ENCODE measurements at places on chromosomes 6 and 20.
A peak's percentile ranks its signal among the peaks of the same experiment; 100 is the strongest.

DNA sequence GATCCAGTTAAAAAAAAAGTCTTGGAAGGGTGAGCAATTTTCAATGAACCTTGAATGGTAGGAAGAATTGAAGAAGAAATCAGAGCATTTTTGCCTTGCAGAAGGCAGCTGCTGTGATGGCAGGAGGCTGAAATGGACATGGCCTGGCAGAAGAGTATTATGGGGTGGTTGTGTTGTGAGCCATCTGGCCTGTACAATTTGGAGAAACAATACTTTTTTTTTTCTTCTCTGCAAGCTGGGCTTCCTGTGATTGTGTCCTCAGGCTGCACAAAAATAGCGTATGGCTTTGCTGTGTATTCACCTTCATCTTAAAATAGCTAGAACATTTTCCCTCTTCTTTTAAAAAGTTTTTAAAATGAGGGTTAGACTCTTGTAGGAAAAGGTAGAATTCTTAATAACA is 21.4 kb downstream of the SYCP2L start:
- no peak for DNase-seq

DNA sequence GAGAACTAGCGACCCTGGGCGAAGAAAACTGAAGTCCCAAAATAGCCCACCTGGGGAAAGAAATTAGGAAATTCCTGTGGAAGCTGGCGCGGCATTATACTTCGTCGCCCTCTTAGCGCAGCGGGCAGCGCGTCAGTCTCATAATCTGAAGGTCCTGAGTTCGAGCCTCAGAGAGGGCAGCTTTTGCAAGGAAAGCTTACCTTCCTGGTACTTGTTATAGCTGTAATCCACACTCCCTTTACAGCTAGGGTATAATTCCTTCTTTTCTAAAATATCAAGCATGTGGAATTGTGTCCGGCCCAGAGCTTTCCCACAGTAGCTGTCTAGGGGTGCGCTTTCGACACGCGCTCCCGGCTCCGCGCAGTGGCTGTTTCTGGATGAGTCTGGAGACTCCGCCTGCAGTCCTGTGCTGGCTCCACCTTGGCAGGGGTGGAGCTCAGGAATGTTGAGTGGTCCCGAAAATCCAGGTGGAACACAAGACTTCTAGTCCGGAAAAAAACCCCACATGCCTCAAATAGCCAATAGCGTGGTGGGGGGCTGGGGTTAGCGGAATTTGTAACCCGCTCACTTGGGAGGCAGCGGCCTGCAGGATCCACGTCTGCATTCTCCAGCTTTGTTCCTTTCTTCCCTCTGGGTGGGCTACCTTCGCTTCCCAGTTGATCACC is 83.7 kb upstream of the ZNF322 start:
- DNase-seq, result peak; percentile 33

DNA sequence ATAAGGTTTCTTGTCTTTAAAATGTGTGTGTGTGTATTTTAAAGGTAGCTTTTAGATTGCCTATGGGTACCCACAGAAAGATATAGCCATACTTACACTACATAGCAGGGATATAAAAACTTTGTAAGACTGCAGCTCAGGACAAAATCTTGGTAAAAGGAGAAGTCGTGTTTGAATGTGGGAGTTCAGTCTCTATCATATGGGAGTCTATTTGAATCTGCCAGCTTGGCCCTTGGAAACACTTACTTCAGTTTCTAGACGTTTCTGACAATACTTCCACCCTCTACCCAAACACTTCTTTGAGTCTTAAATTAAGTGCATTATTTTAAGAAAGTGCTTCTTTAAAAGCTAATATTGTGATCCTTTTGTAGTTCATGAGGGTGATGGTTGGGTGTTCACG is 155.7 kb downstream of the CARMIL1 start:
- no peak for DNase-seq

DNA sequence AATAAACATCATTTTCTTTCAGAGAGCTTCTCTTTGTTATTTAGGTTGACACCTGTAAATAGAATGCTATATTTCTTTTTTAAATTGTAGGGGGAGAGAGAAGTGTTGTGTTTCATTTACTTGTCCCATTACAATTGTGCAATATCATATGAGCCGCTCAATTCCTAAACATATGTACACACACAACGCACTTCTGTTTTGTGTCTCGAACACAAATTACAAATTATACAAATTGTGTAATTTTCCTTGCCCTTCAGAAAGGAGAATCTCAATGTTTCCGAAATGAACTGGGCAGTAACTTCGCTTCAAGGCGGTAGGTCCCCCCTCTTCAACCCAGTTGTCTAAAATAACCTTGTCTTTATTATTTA is 2.6 kb upstream of the ABT1 start:
- DNase-seq, result no peak

DNA sequence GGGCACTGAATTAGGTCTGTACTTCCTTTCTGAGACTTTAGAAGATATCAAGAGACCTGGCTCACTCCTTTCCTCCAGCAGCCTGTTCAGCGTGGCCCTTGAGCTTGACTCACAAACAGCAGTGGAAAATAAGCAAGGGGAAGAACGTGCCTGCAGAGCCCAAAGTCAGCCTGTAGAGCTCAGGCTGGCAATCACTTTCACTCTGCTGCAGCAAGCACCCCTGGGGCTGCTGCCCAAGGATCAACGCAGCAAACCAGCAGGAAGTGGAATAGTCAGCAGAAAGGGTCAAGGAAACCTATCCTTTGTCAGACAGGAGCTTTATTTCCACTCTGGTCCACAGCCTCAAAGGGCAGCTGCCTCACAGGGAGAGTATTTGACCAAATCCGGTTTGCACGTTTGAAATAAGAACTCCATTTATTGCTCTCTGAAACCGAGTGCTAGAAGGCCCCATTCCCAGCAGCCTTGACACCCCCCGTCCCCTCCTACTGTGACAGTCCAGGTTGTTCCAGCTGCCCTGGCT is 77.4 kb downstream of the PRDM1 start:
- DNase-seq, result peak; percentile 28

GRCh38 chr6:13473768-13474165 is 13.6 kb downstream of the GFOD1 start:
- no peak for DNase-seq

GRCh38 chr6:15715060-15715459 is 52.2 kb upstream of the DTNBP1 start:
- DNase-seq, result no peak

- no peak for DNase-seq
These were observed 41.8 kb downstream of the CYP24A1 start for GRCh38 chr20:54131675-54132611.

DNA sequence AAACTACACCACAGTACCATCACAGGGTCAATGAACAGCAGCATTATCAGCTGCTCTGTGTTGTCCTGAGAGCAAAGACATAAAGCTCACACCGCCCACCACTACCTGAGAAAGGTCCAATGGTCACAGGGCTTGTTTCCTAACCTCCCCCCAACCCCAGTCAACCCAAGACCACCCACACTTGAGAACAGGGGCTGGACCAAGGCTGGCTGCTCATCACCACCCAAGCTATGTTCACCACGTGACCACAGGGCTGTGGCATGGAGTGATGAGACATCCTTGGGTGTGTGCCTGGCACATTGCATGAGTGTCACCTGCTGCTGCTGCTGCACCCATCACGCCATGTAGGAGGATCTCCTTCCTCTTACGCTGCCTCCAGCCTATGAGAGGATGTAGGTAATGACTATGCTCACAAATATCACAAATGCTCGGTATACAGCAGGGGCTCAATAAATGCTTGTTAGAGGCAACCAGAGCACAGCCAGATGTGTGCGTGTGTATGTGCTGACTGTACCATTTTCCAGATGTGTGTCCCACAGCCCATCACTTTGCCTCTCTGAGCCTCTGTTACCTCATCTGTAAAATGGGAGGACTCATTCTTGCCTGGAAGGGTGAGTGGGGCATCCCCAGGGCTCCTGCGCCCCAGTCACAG is 23.3 kb upstream of the SIRPA start:
- no peak for DNase-seq

DNA sequence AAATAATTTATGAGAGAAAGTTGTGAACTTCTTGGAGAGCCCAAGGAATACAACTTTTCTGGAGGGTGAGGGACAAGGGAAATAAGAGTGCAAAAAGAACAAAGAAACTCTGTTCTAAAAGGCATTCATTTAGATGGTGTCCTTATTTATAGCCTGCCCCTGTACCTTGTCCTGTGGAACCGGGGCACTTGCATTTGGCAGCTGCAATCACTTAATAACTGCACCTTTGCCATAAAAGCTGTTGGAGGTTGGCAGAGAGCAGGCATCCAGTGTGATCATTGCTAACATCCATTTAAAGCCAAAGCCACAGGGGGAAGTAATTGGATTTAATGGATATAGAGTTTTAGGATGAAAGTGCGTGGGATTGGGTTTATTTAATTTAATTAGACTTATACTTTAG is 50.8 kb upstream of the SGK1 start:
- DNase-seq, result no peak

GRCh38 chr20:37988306-37988954 is 44.8 kb downstream of the TTI1 start:
- DNase-seq, result no peak

GRCh38 chr6:75842732-75843131 is 93.7 kb downstream of the MYO6 start:
- DNase-seq, result no peak

GRCh38 chr6:166707045-166707444 is 80.0 kb upstream of the RPS6KA2 start:
- DNase-seq, result peak; percentile 76

- peak; percentile 33 for DNase-seq
These were observed 18.0 kb upstream of the SLCO4A1 start for GRCh38 chr20:62624325-62624690.

DNA sequence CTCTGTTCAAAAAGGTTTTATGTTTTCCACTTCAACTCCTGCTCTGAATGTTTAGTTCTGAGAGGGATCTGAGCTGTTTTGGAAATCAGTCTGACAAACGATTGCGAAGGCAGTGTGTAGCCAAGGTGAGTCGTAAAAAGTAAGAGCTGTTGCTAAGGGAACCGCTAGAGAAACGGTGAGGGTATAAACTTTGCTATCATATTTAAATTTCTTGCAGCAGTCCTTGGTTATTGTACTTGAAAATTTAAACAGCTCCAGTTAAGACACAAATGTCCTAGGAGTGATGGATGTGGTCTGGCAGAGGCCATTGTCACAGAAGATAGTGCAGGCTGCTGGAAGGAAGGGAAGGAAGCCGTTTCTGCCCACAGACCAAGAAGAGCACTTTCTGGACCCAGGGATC is 64.9 kb upstream of the CITED2 start:
- no peak for DNase-seq

- DNase-seq, result no peak
These were observed 73.0 kb downstream of the RREB1 start for GRCh38 chr6:7180751-7181150.

DNA sequence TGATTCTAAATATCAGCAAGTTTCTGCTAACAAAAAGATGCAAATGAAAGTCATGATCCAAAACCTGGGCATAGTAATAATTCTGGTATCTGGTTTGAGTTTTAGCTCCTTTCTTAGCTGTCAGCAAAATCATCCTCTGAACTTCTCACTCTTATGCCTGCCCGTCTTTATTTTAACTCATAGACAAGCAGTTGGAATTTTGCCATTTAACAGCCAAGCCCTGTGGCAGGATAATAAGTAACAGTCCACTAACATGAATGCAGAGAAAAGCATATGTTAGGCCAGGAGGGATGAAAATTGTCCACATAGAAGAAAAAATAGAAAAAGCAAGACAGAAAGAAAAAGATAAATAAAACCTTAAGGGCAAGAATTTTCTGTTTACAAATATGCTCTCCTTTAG is 170.0 kb upstream of the LAMA2 start:
- DNase-seq, result no peak

GRCh38 chr6:17458966-17459365 is 65.6 kb downstream of the CAP2 start:
- no peak for DNase-seq

DNA sequence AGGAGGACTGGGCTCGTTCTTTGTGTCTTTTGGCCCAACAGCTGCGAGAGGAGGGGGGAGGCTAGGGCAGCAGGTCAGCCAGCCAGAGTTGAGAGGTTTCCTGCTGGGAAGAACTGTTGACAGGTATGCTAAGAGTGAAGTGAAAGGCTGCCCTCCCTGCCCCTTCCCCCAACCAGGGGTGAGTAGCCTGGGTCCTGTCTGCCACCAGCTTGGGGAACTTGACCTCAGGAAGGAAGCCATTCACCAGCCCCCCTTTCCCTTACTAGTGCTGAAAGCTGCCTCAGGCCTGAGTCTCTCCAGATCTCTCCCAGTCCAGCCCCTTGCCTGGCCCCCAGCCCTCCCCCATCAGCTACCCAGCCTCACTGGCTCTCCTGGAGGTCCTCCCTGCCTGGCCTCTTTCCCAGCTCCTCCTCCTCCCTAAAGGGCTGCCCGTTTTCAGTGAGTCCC is 20.7 kb upstream of the ZNF76 start:
- peak; percentile 56 for DNase-seq

DNA sequence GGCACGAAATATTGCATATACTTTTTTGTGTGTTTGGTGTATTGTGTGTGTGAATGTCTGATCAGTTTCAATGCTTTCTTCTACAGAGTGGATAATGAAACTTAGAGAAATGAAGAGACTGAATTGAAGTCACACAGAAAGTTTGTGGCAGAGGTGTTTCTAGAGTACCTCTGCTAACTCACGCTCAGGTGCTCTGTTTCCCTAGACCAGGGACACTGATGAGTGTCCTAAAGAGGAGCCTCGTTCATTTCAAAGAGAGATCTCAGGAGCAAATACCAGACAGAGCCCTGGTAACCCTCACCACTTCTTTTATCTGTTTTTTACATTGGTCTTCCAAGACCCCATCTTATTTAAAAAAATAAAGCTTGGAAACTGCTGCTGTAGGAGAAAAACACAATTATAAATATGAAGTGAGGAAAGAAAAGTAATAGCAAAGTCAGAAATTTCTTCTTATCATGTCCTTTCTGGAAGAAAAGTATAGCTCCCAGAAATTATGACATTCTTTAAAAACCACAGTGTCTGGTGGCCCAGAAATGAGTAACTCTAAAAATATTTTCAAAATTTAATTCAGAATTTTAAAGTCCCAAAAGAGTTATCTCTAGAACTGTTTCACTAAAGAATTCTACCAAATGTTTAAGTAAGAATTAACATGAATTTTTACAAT is 720.6 kb downstream of the RFPL4B start:
- DNase-seq, result no peak

DNA sequence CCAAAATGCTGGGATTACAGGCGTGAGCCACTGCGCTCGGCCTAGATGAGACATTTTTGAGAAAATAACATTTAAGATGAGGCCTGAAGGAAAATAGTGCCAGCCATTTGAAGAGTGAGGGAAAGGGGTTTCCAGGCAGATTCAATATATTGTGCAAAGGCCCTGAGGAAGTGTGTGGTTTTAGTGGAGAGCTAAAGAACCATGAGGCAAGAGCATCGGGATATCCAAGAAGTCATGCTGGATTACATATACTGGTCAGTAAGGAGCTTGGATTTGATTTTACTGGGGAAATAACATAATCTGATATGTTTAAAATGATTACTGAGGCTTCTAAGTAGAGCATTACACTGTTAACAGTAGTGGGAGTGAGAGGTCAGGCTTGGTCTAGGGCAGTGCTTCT is 47.0 kb downstream of the CARMIL1 start:
- DNase-seq, result no peak

DNA sequence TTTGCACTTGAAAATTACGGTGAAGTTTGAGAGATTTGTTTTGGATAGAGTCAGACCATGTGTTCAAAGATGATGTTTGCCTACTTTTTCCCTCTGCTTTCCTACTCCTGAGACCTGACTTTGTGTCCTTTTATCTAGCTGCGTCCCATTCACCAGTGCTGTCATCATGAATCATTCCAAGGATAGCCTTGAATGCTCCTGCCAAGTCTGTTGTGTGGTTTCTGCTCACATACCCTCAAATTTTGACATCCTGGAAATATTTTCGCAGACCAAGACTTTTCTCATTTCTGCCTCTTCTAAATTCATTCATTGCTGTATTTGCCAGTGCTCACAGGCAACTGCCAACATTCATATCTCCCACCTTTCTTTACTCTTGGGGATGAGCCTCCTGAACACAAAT is 175.9 kb upstream of the SCGN start:
- no peak for DNase-seq

GRCh38 chr6:90387383-90387775 is 90.7 kb upstream of the BACH2 start:
- no peak for DNase-seq

Data from hepatocyte (in vitro differentiated cells).